ENCODE measurements at places on chromosomes 1 and 21. TPM values are rescaled to one million over a fixed set of nuclear protein-coding genes. Genes with fewer than 3 reads are reported as not detected.

The ATP1A2 gene
- 40.9 TPM for total RNA-seq

The CACNA1E gene
- total RNA-seq: 0.18 TPM

The INKA2 gene
- 7.5 TPM for total RNA-seq

The CAMK1G gene
- 8.5 TPM for total RNA-seq

The RNF220 gene
- 142 TPM for total RNA-seq

The CSMD2 gene
- total RNA-seq: 0.24 TPM

The DPT gene
- total RNA-seq: not detected

The CFAP45 gene
- 0.14 TPM for total RNA-seq

The MROH7 gene
- 9.4 TPM for total RNA-seq

The GBP7 gene
- not detected for total RNA-seq

The KCNJ10 gene
- 0.11 TPM for total RNA-seq

The TSSK3 gene
- 2.3 TPM for total RNA-seq

The CTSS gene
- total RNA-seq: 0.03 TPM

The PLPPR4 gene
- total RNA-seq: 3.2 TPM

The FCGR1A gene
- total RNA-seq: 0.30 TPM

The TRIM58 gene
- total RNA-seq: 2.7 TPM

The VHLL gene
- 0.98 TPM for total RNA-seq

The NUDT17 gene
- 19.7 TPM for total RNA-seq

The CNR2 gene
- not detected for total RNA-seq

The KCNE1 gene
- 2.3 TPM for total RNA-seq

The HMCN1 gene
- 28.5 TPM for total RNA-seq

The LYPD8 gene
- total RNA-seq: not detected
